ENCODE measurements at places on chromosomes 12 and 14.
A peak's percentile ranks its signal among the peaks of the same experiment; 100 is the strongest.

DNA sequence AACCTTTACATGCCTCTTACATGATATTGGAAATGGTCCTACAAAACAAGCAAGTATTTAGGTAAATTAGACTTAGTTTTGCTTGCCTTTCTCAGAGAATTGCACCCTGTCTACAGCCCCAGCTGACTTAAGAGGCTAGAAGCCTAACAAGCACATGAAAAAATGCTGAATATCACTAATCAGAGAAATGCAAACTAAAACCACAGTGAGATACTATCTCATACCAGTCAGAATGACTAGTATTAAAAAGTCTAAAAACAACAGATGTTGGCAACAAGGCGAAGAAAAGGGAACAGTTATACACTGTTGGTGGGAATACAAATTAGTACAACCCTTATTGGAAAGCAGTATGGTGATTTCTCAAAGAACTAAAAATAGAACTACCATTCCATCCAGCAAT is 103.8 kb downstream of the EGLN3 start:
- no peak for DNase-seq

GRCh38 chr12:132343294-132344004 is 14.1 kb upstream of the GALNT9 start:
- no peak for DNase-seq

- peak; percentile 26 for DNase-seq
Measured at GRCh38 chr12:6697584-6698351, 2.8 kb downstream of the PIANP start.

- peak; percentile 30 for DNase-seq
Measured at GRCh38 chr14:52402812-52403526, 88.9 kb downstream of the PTGER2 start.

DNA sequence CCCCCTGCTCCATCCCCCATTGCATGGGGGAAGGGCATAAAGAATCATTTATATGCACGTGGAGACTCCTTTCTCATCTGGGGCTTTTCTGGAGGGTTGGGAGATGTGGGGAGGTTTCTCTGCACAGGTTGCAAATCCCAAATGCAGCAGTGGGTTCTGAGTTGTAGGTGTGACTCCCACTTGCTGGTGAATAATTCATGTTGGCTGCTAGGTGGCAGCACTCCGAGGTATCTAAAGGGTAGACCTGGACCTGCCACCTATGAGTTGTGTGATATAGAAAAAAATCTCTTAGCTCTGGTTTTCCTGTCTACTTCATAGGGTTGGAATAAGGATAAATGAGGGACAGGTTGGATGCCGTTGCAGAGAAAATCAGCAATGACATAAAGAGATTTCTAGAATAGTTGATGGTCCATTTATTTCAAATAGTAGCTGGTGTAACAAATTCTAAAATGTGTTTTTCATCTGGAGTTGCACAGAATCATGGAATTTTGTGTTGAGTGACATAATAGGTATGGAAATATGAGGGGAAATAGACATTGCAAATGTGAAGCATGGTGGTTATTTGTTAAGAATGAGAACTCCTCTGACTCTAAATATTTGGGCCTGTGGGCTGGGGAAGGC is 4.6 kb downstream of the MARCHF9 start:
- peak; percentile 62 for DNase-seq

GRCh38 chr14:36056845-36057244 is 119.7 kb downstream of the PTCSC3 start:
- no peak for DNase-seq
